ENCODE measurements at places on chromosomes 1 and 21.

DNA sequence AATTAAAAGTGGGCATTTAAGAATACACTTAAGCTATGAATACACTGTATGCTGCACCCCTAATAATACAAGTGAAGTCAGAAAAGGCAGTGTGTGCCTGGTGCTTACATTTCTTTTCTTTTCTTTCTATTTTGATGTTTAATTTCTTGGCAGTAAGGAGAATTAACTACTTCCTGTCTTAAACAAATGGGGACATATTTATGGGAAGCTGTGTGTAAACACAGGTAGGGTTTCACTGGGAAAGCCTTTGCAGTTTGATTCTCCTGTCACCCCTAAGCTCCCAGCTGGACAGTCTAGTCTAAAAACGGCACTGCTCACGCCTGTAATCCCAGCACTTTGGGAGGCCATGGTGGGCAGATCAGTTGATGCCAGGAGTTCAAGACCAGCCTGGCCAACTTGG lies 146.0 kb downstream of the MIS18A start:
- DNase-seq, result no peak

- DNase-seq, result no peak
These were observed 16.7 kb downstream of the SNIP1 start for GRCh38 chr1:37537378-37537777.

DNA sequence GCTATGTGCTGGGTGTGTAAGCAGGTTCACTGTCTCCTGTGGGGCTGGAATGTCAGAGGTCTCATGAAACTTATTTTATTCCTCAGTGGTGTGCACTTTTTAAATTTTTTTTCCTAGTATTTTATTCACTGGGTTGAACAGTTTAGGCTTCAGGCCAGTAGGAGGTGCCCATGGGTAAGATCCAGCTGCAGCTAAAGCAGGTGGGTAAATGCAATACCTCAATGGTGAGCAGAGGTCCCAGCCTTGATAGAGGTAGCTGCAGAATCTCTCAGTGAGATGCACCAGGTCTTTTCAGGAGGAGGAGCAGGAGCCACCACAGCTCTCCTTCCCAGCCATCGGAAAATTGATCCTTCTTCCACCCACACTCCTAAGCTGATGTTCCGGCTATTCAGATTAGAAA lies 12.6 kb upstream of the OR6N2 start:
- peak; percentile 21 for DNase-seq

DNA sequence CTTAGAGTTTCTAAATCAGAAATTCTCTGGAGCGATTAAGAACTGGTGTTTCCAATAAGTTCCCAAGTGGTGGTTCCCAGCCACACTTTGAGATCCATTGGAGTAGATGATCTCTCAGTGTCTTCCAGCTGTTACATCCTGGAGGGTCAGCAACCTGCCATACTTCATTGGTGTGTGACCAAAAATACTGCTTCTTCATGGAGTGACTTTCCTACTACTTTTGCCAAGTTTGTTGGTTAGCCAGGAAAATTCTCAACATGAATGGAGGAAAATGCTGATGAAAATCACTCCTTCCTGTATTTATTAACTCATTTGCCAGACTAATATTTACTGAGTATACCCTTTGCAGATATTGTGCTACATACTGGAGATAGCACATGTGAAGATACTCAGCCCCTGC lies 186.1 kb downstream of the FGGY start:
- DNase-seq, result no peak

- no peak for DNase-seq
These were observed 481.5 kb downstream of the LMO4 start for GRCh38 chr1:87810166-87810565.

DNA sequence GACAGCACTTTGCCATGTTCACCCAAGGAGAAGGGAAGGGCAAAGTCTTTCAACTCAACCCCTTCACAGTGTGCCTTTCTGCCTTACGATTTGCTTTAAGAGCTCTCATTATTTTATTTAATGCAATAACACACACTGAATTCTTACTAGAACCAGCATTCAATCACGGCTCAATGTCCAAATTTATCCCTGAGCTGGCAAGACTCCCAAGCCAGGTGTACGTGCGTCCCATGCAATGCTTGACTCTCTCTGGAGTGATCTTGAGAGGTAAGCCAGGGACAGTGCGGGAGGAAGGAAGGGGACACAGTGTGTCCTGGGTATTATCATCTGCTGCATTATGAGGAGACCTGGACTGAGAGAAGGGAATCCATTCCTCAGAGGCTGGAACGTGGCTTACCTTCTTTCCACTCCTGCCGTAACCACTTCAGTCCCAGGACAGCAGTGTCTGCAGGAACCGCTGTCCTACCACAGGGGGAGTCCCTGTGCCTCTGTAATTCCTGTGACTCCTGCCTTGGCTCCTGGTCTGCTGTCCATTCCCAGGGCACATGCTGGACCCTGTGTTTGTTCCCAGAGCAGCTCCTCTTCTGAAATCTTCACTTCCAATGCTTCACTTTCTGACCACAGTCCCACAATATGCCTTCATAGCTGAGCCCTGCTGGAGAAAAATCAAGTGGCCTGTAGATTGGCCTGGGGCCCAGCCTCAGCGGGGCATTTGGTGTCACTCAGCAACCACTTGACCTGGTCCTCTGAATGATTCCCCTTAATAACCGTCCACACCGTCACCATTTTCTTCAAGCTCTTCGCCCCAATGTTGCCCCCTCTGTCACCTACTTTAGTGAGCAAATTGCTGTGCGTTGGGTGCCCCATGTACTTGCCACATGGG lies 28.6 kb upstream of the STUM start:
- DNase-seq, result no peak

DNA sequence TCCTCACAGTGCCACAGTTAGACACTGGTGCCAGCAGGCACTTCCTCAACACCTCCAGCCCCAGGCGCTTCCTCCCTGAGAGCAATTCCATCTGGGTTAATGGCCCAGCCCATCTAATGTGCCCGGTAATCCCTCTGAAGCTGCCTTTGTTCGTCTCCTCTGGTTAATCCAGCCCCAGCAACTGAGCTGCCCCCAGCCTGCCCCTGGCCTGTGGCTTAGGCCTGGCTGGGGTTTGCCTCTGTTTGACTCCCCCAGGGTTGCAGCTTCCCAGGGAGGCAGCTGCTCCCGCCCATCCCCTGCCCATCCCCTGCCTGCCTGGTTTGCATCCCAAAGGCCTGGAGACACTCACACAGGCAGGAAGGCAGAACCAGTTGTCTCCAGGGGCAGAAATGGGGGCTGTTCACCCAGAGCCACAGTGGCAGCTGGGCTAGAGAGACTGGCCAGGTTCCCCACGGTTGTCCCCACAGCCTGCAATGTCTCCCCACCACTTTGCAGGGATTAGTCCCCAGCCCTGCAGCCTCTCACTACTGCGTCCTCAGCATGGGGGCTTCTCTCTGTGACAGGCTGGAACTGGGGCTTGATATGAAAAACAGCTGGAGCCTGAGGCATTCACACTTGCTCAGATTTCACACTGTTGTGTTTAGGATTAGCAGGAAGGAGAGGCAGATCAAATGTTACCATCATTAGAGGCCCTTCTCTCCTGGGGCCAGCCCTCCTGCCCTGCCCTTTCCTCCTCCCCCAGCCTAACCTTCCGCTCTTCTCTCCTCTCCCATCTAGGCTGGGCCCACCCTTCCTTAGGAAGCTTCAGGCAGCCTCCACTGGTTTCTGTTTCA lies 120.2 kb downstream of the TLR5 start:
- no peak for DNase-seq

- peak; percentile 37 for DNase-seq
These were observed 1.0 kb downstream of the ANGEL2 start for GRCh38 chr1:213014642-213015041.

DNA sequence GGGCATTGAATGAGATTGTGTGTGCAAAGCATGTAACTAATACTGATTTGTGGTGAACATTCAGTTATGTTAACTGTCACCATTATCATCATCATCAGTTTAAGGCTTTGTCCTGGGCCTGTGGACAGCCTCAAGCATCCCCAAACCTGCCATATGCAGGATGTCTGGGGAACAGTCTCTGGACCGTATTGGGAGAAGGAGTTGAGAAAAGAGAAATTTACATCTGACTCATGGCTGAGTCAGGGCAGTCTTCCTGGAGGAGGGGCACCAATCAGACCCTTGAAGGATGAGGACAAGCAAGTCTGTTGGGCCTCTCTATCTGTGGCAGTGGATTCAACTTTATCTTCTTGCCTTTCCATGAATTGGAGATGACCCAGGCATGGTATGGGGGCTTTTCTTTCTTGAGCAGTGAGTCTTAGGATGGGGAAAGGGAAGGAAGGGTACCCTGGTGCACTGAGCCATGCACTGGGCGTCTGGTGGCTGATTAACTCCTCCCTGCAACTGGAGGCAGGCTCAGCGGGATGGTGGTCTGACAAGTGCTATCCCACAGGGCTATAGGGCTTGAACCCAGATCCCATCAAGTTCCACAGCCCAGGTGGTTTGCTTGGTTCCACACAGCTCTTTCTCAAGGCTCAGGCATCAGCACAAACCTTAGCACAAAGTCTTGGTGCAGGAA lies 2.9 kb downstream of the PADI3 start:
- no peak for DNase-seq

- DNase-seq, result no peak
These were observed 191.7 kb downstream of the DISC1 start for GRCh38 chr1:231818337-231818736.

DNA sequence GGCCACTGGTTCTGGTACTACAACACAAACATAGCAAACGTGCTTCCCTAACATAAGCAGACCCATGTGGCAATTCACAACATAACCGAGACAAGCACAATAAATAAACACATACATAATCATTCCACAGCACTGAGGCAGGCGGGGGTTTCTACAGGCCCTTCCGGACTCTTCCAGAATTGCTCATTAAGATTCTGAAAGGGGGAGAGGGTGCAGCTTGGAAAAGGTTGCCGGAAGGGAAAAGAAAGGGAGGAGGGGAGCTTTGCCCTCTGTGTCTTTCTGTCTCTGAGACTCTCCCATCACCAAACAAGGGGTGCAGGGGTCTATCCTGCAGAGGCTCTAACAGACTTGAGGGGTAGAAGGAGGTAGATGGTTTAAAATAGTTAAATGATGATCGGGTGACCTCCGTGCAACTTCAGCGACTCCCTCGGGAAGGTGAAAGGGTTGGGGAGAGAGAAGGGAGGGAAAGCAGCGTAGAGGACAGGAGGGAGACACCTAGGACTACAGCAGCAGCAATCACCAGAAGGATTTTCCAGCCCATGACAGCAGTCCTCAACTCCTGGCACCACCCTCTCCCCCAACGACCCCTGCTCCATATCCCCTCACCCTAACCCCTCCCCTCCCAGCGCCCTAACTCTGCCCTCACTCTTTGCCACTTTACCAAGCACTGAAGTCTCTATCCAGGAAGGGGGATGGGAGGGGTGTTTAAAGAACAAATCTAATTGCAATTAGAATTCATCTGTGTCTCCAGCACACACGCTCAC lies 365.5 kb upstream of the ESRRG start:
- DNase-seq, result no peak

- DNase-seq, result no peak
These were observed 104.6 kb downstream of the LYPLAL1 start for GRCh38 chr1:219278288-219278687.

DNA sequence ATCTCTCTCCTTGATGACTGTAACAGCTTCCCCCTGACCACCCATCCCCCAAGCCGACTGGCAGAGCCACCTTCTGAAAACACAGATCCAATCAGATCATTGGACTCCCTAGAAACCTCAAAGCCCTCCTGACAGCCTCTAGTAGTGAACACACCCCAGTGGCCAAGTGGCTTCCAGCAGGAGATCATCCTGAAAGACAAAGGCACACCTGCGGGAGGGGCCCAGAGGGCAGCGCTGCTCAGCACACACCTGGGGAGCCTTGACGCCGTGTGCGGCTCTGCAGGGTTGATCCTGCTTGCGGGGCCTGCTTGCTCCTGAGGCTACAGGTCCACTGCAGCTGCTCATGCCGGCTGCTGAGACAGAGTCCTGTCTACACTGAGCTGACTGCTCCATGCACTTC lies 41.5 kb downstream of the SLC66A1 start:
- DNase-seq, result no peak

- DNase-seq, result no peak
These were observed 95.5 kb upstream of the SGIP1 start for GRCh38 chr1:66438501-66438900.

DNA sequence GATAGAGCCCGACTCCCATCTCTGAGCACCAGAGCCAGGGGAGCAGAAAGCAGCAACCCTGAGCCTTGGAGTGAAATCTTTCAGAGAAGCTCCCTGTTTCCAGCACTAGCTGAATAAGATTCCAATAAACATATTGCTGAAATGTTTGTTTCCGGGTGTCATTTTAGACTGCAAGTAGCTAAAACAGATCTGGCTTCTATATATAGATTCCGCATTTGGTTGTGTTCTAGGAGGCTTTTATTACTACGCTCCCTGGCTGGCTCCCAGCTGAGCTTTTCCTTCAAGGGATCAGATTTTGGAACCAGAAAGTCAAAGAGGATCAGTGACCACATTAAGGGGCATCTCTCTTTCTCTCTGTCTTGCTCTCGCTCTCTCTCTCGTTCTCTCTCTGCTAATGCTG lies 88.2 kb downstream of the PAPPA2 start:
- no peak for DNase-seq

- DNase-seq, result no peak
These were observed 11.6 kb downstream of the CDC42BPA start for GRCh38 chr1:227306689-227307088.

DNA sequence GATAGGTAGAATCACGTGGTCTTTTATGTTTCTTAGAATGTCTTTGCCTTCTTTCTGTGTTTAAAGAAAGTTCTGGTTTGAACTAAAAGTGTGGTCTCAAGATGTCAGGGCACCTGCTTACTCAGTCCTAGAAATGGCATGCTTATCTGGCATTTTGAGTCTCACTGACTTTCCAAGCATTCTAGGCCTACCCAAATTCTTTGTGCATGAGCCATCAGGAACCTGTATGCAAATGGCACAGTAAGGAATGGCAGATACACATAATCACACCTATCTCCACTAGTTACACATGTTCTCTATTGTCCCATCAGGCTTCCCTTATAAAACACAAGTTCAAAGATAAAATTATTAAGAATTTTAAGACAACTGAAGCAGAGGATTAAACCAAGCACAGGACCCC lies 29.5 kb upstream of the CLCA4 start:
- DNase-seq, result no peak

- DNase-seq, result no peak
These were observed 11.5 kb upstream of the CHIA start for GRCh38 chr1:111279144-111279543.

DNA sequence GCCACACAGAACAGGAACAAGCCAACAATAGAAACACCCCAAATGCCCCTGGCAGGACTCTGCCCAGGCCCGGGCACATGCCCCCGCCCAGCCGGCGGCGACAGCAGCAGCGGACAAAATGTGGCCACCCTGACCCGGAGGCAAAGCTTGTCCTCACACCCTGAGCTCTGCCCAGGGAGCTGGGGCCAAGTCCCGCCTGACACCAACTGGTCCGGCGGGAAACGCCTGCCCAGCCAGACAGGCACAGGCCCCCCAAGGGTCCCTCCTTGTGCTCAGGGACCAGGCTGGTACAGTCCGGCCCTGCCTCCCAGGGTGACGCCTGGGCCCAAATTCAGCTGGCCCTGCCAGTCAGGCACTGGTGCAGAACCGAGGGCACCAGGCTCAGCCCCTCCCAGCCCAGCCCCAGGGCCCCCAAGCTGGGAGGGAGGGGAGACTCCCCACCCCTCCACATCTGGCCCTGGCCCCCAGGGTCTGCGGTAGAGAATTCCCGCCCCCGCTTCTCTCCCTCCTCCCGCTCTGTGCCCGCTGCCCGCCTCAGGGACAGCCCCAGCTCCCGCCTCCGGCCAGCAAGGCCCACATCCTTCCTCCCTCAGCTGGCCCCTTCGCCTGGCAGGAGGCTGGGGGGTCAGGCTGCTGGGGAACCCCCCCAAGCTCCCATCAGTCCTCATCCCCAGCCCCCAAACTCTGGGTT lies 2.0 kb downstream of the AHDC1 start:
- peak; percentile 33 for DNase-seq
